ENCODE measurements at places on chromosomes 12 and 14.

GRCh38 chr12:109797905-109798669, 35.1 kb downstream of the TRPV4 start:
- no peak for DNase-seq

DNA sequence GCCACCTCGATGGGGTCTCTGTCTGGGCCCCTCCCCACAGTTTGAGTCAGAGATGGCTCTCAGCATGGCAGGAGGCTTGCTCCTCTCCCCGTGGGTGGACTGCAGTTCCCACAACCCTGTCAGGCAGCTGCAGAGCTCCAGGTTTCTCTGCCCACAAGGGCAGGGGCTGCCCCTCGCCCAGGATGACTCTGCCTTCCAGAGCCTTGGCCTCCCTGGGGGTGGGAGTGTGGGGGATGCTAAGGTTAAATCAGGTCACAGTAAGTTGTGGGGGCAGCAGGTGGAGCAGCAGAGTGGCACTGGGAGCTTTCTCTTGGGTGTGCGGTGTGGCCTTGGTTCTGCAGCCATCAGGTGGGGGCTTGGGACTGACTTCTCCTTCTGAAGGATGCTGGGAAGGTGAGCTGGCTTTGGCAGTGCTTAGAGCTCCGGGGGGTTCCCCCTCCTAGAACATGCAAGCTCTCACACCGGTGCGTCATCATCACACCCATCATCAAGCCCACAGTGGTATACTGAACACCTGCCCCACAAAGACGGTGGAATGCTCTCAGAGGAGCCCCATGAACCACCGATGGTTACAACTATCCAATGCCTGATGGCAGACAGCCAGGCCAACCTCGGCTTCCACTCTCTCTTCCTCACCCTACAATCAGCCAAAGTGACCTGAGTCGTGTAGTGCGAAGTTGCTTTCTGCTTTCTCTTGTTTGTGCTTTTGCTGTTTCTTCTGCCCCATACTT, 39.7 kb downstream of the ERH start:
- no peak for DNase-seq

GRCh38 chr14:96629558-96630222, 127.5 kb downstream of the PAPOLA start:
- no peak for DNase-seq

DNA sequence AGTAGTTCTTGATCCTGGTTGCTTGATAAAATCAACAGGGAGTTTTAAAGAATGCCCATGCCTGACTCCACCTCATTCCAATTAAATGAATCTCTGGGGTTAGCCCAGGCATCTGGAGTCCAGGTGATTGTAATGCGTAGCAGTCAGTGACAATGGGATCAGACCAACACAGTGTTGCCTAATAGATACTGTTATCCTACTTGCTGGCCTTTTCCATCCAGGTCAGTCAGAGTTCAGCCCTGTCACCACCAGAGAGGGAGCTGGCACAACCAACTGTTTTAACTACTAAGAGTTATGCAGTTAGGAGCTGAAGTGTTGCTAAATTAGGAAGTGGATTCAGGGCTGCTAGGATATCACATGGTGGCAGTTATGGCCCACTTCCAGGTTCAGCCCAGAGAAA, 107.1 kb downstream of the GPR135 start:
- no peak for DNase-seq

GRCh38 chr14:90616881-90617280, 199.3 kb downstream of the TTC7B start:
- no peak for DNase-seq

GRCh38 chr14:89330236-89331002, 86.6 kb downstream of the FOXN3 start:
- DNase-seq: no peak

DNA sequence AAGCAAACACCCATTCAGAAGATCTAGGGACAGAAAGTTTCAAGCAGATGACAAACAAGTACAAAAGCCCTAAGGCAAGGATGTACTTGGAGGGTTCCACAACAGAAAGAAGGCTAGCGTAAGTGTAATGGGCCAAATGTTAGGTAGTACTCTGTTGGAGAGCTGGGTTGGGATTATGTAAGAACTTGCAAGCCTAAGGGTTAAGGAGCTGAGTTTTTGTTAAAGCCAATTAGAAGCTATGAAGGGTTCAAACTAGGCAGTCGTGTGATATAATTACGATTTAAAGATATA, 41.4 kb downstream of the HECTD1 start:
- no peak for DNase-seq

DNA sequence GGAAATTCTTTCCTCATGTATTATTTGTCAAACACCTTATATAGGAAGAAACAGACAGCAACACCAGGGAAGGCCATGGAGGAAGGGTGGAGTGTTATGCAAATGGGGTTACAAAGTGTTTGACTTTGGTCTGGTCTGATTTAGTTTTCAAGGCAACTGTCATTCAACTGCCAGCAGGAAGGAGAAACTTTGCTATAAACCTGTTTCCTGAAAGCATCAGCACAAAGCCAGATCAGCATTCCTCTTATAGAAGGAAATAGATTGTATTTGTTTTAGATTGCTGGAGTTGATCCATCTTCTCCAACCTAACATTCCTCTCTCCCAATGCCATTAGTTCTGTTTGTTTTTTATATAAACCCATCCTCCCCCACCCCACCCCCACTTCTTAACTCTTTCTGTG, 65.7 kb downstream of the STAB2 start:
- no peak for DNase-seq

- DNase-seq: no peak
Measured at GRCh38 chr12:102461501-102461900, 18.9 kb downstream of the IGF1 start.

DNA sequence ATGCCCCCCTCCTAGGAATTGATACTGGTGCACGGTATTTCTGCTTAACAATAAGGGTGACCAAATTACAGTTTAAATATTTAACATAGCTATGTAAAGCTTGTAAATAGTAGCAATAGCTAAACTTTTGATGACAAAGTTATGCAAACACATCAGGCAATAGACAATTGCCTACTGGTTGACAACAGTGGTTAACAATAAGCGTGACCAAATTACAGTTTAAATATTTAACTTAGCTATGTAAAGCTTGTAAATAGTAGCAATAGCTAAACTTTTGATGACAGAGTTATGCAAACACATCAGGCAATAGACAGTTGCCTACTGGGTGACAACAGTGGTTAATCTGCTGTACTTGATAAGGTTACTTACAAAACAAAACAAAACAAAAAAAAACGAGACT, 886.5 kb upstream of the FLRT2 start:
- no peak for DNase-seq

Measured in left lung (tissue), 14 donors.